ENCODE measurements at places on chromosomes 3 and 15. TPM values are rescaled to one million over a fixed set of nuclear protein-coding genes. Genes with fewer than 3 reads are reported as not detected.

MYNN gene
- 11.5 TPM for total RNA-seq

DNA sequence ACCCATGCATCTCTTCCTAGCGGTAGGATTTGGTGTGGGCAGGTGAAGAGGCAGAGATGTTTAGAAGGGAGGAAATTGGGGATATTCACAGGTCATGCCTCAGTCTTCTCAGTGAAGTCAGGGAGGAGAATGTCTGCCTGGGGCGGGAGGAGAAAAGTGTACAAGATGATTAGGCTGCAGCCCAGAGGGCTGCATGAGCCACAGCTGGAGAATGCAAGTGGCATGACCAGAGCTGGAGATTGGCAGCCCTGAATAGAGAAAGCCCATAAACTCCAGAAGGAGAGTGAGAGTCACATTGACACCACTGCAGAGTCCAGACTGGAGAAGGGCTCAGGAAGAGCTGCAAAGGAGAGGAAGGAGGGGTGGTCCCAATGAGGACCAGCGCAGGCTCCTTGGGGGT is 22.6 kb downstream of the PDHB start:
- peak; percentile 41 for DNase-seq
- H3K27me3 ChIP-seq: peaks cover 2% of the 10 kb centered on the region
- no peak overlapping the region for H3K27ac ChIP-seq
- H3K4me1 ChIP-seq: peaks cover 42% of the 10 kb centered on the region
- peaks cover 47% of the 10 kb centered on the region for H3K36me3 ChIP-seq

GRCh38 chr15:88908697-88909621 is 4.2 kb downstream of the MFGE8 start:
- peaks cover 60% of the 10 kb centered on the region for H3K36me3 ChIP-seq
- no peak for DNase-seq
- peaks cover 71% of the 10 kb centered on the region for H3K4me1 ChIP-seq
- H3K4me3 ChIP-seq: peak overlapping the region; percentile 97
- H3K27me3 ChIP-seq: peaks cover 6% of the 10 kb centered on the region

GRCh38 chr3:57017459-57017845 is 43.0 kb upstream of the SPATA12 start:
- peaks cover 13% of the 10 kb centered on the region for H3K4me1 ChIP-seq
- H3K4me3 ChIP-seq: no peak overlapping the region

- no peaks in the 10 kb centered on the region for H3K36me3 ChIP-seq
- H3K4me1 ChIP-seq: no peaks in the 10 kb centered on the region
- H3K4me3 ChIP-seq: no peak overlapping the region
- peaks cover 33% of the 10 kb centered on the region for H3K27me3 ChIP-seq
Observed at GRCh38 chr3:42529468-42529867, 27.0 kb downstream of the VIPR1 start.

CFAP100 gene
- total RNA-seq: not detected

DNA sequence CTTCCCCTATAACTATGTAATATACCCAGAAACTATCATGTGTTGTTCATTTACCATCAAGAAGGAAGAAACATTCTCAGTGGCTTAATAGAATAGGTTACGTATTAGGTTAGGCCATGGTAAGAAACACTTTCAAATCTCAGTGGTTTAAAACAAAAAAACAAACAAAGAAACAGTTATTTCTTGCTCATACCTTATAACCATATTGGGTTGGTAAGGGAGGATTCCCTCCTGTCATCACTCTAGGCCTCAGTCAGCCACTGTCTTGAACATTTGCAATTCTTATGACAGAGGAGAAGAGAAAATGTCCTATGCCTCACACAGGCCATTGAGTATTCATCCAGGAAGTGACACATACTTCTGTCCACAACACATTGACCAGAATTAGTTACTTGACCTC is 727.7 kb upstream of the NECTIN3 start:
- H3K36me3 ChIP-seq: no peaks in the 10 kb centered on the region
- peak; percentile 17 for DNase-seq
- peaks cover 47% of the 10 kb centered on the region for H3K4me1 ChIP-seq
- H3K27ac ChIP-seq: peak overlapping the region; percentile 78
- H3K27me3 ChIP-seq: no peaks in the 10 kb centered on the region

GRCh38 chr3:19399836-19400235 is 251.5 kb downstream of the KCNH8 start:
- no peaks in the 10 kb centered on the region for H3K36me3 ChIP-seq
- no peaks in the 10 kb centered on the region for H3K4me1 ChIP-seq
- DNase-seq: no peak
- H3K27ac ChIP-seq: no peak overlapping the region
- H3K4me3 ChIP-seq: no peak overlapping the region
- no peaks in the 10 kb centered on the region for H3K27me3 ChIP-seq

- H3K4me3 ChIP-seq: no peak overlapping the region
- H3K4me1 ChIP-seq: peaks cover 4% of the 10 kb centered on the region
- no peak overlapping the region for H3K27ac ChIP-seq
- DNase-seq: no peak
Observed at GRCh38 chr3:137963463-137963862, 46.5 kb upstream of the CLDN18 start.

- H3K4me1 ChIP-seq: no peaks in the 10 kb centered on the region
- H3K27me3 ChIP-seq: no peaks in the 10 kb centered on the region
- H3K36me3 ChIP-seq: no peaks in the 10 kb centered on the region
- no peak overlapping the region for H3K27ac ChIP-seq
- no peak for DNase-seq
Observed at GRCh38 chr3:93931597-93932229, 42.0 kb downstream of the PROS1 start.

GPR62 gene
- not detected for total RNA-seq

DNA sequence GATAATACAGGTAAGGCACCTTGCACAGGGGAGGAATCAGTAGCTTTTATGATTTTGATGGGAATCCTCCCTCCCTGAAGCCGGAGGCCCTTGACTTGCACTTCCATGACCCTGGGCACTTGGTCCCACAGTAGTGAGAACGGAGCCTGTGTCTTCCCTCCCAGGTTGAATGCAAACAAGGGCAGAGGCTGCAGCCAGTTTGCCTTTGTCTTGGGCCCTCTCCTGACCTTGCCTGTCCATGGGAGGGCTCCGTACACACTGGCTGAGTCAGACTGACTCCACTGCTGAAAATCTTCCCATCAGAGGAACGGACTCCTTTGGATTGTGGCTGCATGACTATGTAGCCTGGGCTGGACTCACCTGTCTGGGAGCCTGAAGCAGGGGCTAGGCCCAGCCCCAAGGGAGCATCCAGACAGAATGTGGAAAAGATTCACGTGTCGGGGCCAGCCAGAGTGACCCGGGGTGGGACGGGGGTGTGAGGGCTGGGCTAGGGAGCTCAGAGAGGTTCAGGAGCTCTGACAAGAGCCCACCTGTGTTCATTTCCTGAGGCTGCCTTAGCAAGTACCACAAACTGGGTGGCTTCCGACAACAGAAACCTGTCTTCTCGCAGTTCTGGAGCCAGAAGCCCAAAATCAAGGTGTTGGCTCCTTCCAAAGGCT is 9.5 kb downstream of the TBC1D21 start:
- H3K27ac ChIP-seq: no peak overlapping the region
- H3K27me3 ChIP-seq: peaks cover 42% of the 10 kb centered on the region

ST8SIA2 gene
- total RNA-seq: not detected

DNA sequence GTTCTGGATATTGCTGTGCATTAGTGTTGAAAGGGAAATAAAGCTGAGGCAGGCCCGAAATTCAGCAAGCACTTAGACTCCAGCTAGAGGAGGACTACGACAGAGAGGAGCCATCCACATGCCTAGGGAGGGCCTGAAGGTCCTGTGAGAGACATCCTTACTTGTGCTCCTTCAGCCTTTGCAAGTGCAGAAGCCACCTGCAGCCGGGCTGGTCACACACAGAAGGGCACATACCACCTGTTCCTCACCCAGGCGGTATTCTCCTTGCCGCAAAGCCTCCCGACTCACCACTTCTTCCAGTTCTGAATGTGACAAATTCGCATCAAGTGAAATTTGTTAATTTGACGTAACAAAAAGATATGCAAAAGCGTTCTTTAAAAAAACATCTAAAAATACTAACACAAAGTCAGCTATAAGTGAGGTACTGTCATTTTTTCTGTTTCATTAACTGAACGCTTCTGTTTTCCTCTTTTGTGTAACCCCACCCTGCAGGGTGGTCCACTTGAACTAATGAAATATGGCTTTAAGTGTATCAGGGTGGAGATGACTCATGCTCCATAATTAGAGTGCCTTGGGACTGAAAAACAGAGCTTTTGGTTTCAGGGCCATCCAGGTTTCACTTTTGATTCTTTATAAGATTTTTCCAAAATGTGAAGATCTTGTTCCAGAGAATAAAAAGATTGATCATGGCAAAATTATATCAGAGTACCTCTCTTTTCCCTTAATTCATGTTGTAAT is 467.9 kb upstream of the ATP11B start:
- H3K27ac ChIP-seq: no peak overlapping the region
- H3K27me3 ChIP-seq: no peaks in the 10 kb centered on the region
- no peaks in the 10 kb centered on the region for H3K4me1 ChIP-seq

GRCh38 chr3:170258105-170258487 is 35.9 kb downstream of the PRKCI start:
- H3K4me1 ChIP-seq: peaks cover 22% of the 10 kb centered on the region
- no peak for DNase-seq
- H3K27ac ChIP-seq: peak overlapping the region; percentile 69
- H3K36me3 ChIP-seq: peaks cover 48% of the 10 kb centered on the region

DNA sequence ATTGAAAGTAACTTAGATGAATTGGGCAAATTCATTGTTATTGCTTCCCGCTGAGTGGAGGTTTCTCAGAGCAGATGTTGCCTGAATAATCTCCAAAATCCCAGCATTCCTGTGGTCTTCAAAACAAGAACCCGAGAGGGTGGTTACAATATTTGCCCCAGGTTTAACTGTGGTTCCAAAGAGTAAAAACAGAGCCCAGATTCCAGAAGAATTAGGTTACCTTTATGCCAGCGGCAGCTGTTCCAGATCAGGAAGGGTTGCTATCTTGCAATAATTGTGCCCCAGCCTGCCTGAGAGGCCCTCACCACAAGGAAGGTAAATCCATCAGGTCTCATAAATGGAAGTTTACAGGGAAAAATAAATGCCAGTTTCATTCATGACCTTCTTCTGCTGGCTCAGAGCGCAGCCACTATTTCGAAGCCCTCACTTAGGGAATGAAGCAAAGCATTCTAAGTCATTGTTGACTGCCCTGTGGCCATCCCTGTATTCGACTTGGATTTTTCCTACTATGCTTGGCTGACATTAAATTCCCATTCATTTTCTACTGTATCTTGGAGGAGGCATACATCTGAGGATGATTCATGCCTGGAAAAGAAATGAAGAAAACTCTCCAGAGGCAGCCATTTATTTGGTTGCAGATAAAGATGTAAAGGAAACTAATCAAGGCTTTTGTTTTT is 54.6 kb downstream of the SSUH2 start:
- H3K27ac ChIP-seq: no peak overlapping the region
- H3K27me3 ChIP-seq: peaks cover 13% of the 10 kb centered on the region
- DNase-seq: peak; percentile 24
- peaks cover 21% of the 10 kb centered on the region for H3K4me1 ChIP-seq
- H3K4me3 ChIP-seq: no peak overlapping the region
- H3K36me3 ChIP-seq: no peaks in the 10 kb centered on the region

DNA sequence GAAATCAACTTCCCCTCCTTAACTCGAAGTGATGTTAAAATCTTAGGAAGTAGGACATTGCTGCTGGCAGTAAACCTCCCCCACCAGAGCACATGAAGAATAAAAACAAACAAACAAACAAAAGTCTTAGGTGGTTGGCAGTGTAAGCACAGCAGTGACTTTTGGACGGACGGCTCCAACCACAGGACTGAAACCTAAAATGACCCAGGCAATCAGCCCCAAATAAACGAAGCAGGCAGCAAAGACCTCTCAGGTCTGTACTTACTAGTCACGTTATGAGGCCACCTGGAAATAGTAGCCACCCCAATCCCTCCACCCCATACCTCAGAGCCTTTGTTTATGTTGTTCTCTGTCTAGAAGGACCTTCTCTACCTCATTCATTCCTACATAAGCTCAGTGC is 33.5 kb upstream of the HES1 start:
- no peak overlapping the region for H3K27ac ChIP-seq
- H3K27me3 ChIP-seq: peaks cover 59% of the 10 kb centered on the region
- DNase-seq: no peak
- H3K4me3 ChIP-seq: no peak overlapping the region
- H3K4me1 ChIP-seq: no peaks in the 10 kb centered on the region

NR1D2 gene
- total RNA-seq: 40.9 TPM

GRCh38 chr3:43423142-43423541 is 136.8 kb downstream of the SNRK start:
- H3K27ac ChIP-seq: no peak overlapping the region
- no peak overlapping the region for H3K4me3 ChIP-seq
- no peaks in the 10 kb centered on the region for H3K27me3 ChIP-seq
- H3K36me3 ChIP-seq: peaks cover 25% of the 10 kb centered on the region

DNA sequence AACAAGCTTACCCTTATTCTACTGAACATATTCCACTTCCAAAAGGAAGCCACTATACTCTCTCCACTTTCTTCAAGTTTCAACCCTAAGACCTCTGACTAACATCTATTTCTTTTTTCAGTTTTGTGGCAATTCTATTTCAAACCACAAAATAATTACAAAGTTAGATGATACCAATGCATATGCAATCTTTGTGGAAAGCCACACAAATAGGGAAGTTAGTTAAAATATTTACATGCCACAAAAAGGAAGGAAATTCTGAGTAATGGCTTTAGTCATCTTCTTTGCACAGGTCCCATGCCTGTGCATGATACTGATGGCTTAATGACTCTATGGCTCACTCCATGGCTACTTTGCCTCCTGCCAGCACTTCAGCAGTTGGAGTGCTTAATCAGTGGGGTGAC is 57.0 kb upstream of the MCTP2 start:
- no peaks in the 10 kb centered on the region for H3K27me3 ChIP-seq
- peak overlapping the region; percentile 47 for H3K27ac ChIP-seq
- H3K36me3 ChIP-seq: no peaks in the 10 kb centered on the region
- no peak overlapping the region for H3K4me3 ChIP-seq

PRKCD gene
- total RNA-seq: 19.7 TPM

DNA sequence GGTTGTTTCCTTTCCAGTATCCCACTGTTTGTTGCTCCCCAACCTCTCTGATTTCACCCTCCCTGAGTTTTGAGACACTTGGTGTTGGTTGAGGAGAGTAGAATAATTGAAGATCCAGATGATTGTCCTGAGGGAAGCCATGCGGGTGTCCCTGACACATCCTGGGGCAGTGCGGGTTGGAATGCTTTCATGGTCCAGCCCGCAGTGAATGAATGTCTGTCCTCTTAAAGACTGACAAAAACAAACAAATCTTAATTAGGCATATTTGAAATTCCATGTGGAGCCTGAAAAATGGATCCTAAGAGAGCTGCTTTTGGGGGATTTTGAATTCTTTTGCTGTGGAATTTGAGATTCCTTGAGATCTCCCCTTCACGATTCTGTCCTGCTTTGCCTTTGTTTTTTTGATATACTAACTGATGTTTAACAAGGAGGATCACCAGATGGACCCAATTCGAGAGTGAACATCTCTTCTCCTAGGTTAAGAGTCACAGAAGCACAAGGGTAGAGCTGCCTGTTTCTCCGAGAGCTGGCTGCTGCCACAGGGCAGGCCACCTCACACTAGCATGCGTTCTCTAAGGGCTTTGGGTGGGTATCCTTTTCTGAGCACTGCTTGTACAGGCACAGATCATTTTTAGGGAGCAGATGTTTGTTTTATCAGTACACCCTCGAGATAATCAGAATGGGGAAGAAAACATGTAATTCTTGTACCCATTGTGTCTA is 47.4 kb downstream of the GPR171 start:
- H3K27me3 ChIP-seq: peaks cover 2% of the 10 kb centered on the region
- no peaks in the 10 kb centered on the region for H3K36me3 ChIP-seq
- DNase-seq: no peak
- H3K4me1 ChIP-seq: peaks cover 12% of the 10 kb centered on the region
